OCI-LY7 (cell line): ENCODE measurements at places on chromosomes 16 and 17. TPM values are rescaled to one million over a fixed set of nuclear protein-coding genes. Genes with fewer than 3 reads are reported as not detected.
A peak's percentile ranks its signal among the peaks of the same experiment; 100 is the strongest.

FNDC8 gene
- not detected in 2 replicates for total RNA-seq

TBC1D3K gene
- not detected in 2 replicates for total RNA-seq

GLP2R gene
- total RNA-seq = not detected in 2 replicates

ABCC11 gene
- 0.10 TPM in 1 of 2 replicates, not detected in the other for total RNA-seq

ADAM11 gene
- total RNA-seq = 1.1 and 1.4 TPM in 2 replicates

PITPNM3 gene
- 1.2 and 1.6 TPM in 2 replicates for total RNA-seq

ZFPM1 gene
- 11.9 and 14.2 TPM in 2 replicates for total RNA-seq

USP43 gene
- 1.2 and 1.3 TPM in 2 replicates for total RNA-seq

KIFC3 gene
- total RNA-seq = 0.61 TPM in 1 of 2 replicates, not detected in the other

- no peak for DNase-seq
Observed at GRCh38 chr16:1159973-1160772, 7.3 kb downstream of the CACNA1H start.

GRCh38 chr17:63658366-63658765 is 36.1 kb downstream of the MAP3K3 start:
- DNase-seq = no peak

- no peak for DNase-seq
Observed at GRCh38 chr16:13926464-13926863, 6.5 kb downstream of the ERCC4 start.

DNA sequence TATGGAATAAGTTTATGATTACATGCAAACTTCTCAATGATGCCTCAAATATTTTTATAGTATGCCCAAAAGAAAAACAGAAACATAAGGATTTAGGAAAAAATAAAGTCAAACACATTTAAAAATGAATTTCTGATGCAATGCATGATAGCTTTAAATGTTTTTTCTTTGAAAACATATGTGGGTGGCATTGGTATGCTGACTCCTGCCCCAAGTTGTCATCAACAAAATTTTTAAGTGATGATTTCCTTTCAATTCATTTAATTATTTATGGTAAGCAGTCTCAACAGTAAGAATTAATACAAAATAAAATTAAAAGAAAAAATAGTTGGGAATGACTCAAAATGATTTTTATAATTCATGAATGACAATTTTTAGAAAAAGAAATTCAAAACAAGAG is 104.9 kb downstream of the CEP112 start:
- no peak for DNase-seq

DNA sequence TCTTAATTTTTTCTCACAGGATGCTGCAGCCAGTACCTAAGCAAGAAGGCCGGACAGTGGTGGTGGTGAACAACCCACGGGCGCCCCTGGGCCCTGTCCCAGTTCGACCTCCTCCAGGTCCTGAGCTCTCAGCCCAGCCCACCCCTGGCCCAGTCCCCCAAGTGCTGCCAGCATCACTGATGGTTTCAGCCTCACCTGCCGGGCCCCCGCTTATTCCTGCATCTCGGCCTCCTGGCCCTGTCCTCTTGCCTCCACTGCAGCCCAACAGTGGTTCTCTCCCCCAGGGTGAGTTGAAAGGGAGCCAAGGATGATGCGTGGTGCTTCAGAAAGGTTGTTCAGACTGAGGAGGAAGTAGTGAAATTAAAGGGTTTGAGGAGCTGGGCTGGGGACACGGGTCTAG is 21.7 kb downstream of the SRCAP start:
- DNase-seq = no peak

- peak; percentile 23 for DNase-seq
Observed at GRCh38 chr16:83701494-83701893, 106.3 kb upstream of the HSBP1 start.

DNA sequence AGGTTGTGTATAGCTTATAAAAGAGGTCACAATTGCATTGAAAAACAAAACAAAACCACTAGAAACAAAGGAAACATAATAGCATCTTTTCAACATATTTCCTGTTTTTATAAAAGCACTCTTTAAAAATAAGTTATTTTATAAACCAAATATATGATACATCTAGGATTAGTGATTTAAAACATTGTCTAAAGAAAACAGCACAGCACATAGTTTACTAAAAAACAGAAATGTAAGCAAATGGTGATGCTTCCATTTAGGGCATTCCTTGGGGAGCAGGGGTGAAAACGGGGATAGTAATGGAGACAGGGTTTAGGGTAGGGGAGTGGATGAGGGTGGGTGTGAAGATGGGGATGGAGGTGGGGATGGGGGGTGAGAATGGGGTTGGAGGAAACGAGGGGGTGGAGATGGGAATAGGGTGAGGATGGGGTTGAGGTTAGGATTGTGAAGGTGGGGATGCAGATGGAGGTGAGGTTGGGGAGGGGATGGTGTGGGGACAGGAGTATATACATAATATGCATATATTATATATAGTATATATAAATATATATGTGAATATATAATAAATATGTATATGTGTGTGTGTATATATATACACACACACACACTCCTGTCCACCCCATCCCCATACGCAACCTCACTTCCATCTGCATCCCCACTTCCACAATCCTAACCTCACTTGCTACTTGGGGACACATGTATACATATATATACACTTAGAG is 1519.5 kb downstream of the CDH11 start:
- DNase-seq = no peak

DNA sequence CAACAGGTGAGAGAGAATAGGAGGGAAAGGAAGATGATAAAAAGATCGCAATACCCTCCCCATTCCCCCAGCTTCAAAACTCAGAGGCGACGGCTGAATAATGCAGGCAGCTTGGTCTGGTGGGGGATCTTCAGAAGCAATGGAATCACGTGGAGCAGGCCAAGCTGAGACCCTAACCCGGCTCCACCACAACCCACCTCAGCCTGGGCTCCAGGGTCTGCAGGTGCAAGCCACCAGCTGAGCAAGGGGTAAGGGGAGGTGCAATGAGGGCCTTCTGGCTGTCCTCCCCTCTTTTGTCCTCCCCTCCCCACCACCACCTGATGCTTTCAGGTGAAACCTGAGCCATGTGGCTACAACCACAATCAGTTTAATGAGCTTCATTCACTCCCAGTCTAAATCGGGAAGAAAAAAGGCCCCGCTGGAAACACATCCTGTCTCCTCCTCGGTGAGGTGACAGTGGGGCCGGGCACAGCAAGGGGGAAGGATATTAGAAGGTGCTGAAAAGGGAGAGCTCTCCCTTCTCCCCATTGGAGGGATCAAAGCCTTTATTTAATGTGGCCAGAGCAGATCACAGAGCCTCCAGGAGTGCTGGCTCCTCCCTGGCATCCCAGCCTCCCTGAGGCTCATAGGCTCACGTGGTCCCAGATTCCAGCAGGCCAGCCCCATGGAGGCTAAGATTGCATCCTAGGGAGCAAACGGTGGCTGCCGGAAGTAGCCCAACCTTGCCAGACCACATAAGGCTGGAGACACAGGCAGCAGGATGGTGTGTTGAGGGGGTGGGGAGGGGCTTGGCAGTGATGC is 261.0 kb downstream of the SOX9 start:
- no peak for DNase-seq

DNA sequence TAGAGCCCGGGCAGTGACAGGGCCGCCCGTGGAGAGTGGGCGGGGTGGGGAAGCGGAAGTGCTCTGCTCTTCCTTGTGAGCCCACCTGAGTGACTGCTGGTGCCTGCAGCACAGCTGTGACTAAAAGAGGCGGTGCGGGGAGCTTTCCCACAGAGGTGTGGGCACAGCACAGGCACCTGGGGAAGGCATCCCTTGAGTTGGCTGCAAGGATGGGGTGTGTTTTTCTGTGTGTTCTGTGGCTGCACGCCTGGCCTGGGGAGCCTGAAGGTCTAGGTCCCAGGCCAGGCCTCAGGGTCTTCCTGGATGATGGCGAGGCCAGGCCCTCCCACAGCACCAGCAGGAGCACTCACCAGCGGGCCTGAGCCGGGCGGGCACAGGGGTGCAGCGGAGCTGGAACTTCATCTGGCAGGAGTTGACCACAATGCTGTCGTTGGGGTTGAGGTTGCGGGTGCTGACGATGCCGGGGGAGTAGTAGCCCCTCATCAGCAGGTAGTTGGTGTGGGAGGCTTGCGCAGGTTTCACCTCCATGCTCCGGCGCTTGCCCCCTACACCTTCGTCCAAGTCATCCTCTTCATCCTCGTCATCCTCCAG is 67.1 kb downstream of the IL21R start:
- DNase-seq = no peak

GRCh38 chr17:80364091-80364691 is 50.8 kb upstream of the ENDOV start:
- DNase-seq = peak; percentile 34

DNA sequence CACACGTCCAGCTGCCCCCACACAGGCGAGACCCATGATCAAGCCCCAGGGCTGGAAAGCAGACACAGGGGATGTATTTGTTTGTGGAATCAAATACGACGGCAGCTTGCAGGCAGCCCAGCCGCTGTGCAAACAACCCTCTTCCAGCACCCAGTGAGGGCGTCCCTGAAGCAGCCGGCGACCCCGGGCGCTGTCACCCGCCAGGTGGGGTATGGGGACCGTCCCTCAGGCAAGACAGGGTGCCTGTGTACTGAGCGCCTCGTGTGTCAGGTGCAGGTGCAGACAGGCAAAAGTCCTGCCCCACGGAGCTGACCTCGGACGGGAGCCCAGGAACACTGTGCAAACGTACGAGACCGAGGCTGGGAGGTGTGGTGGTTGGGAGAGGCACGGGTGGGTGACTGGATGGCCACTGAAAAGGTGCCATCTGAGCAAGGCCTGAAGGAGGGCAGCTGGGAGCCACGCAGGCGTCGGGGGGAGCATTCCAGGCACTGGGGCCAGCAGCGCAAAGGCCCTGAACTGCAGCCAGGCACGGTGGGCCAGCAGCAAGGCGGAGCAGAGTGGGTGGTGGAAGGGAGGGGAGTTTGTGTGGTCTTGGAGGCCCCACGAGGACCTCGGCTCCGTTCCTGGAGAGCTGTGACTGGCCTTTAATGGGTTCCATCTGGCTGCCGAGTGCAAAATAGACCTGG is 48.5 kb downstream of the CBFA2T3 start:
- DNase-seq = no peak

DNA sequence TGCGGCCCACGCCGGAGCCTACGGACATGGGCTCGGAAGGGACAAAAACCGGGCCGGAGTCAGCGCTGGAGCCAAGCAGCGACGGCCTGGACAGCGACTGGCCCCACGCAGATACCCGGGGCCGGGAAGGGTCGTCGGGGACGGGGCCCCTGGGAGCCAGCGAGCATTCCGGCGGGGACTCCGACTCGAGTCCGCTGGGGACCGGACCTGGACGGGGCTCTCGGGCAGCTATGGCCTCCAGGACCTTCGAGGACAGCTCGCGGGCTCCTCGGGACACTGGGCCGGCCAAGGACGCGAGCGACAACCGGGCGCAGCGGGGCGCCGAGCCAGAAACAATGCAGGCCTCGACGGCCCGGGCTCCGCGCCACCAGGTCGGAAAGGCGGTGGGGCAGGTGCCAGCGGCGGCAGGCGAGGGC is 1.0 kb downstream of the MYO15B start:
- no peak for DNase-seq

DNA sequence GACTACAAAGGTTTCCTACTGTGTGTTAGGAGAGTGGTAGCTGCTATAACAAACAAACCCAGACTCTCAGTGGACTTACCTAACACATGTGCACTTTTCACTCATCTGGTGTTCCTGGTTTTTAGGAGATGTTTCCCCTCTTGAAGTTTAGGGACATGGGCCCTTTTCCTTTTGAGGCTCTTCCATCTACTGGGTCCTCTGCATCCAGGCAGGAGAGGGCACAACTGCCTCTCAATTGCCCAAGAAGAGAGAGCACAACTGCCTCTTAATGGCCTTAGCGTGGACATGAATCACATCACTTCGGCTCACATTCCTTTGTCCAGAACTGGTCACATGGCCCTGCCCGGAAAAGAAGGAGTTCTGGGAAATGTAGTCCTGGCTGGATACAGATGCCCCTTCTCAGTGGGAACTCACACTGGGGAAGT is 9.8 kb upstream of the TNRC6C start:
- no peak for DNase-seq

- DNase-seq = peak; percentile 28
Observed at GRCh38 chr17:75734674-75735294, 13.5 kb downstream of the ITGB4 start.

- DNase-seq = no peak
Observed at GRCh38 chr17:55368706-55369105, 52.9 kb downstream of the MMD start.

GRCh38 chr16:1902547-1903219 is 15.5 kb downstream of the HS3ST6 start:
- no peak for DNase-seq

DNA sequence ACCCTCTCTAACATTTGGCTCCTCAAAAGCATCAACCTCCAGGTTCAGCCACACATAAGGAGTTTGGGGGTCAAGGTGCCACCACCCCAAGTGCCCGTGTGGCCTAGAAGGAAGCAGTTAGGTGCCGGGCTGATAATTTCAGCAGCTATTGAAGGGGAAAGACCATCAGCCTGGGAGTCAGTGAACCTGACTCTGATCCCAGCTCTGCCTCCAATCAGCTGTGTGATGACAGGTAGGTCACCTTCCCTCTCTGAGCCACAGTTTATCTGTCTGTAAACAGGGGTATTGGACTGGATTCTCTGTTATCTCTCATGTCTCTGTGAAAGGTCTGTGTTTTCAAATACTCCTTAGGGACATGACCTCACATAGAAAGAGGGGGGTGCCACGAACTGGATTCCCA is 3.9 kb downstream of the CRHR1 start:
- DNase-seq = no peak

DNA sequence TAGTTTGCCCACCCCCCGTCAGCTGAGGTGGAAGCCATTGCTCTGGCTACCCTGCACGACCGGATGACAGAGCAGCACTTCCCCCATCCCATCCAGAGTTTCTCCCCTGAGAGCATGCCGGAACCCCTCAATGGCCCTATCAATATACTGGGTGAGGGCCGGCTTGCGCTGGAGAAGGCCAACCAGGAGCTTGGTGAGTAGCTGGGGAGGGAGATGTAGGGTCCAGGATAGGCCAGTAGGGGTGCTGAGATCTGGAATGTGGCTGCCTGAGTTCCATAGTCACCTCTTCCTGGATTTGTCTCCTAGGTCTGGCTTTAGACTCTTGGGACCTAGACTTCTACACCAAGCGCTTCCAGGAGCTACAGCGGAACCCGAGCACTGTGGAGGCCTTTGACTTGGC is 6.4 kb downstream of the PFAS start:
- DNase-seq = no peak
